ENCODE measurements at places on chromosomes 3 and 15.

DNA sequence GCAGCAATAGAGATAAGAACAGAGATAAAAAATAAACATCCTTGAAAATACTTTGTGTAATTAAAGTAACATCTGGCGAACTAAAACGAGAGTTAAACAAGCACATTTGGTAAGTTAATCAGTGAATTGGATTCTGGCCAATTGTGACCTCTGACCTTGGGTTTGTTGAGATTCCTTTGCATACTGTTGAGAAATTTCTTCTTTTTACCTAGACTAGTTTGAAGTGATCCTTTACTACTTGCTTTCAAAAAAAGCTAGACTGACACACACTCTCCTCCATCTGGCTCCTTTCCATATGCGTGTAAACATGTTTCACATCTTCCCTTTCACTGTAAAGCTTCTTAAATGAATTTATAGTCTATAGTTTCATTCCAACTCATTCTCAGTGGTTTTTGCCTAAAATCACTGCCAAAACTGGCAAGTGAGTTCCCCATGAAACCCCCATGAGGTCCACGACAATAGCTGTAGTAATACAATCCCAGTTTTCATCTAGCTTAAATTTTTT is 17.3 kb upstream of the GBE1 start:
- no peak for DNase-seq

DNA sequence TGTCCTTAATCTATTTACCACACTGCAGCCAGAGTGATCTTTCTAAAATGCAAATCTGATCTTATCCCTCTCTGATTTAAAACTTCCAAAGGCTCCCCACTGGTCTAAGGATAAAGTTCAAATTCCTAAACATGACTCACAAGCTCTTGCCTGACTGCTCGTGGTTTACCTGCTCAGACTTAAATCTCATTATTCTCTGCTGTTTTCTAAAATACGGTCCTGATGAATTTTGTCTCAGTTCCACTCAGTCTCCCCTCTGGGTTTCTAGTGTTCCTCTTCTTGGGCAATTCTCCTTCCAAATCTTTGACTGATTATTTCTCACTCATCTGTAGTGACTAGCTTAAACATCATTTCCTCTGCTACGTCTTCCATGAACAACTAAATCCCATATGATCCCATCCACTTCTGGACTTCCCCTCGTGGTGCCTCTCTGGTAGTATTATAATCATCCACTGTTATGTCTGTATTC is 108.3 kb downstream of the P3H2 start:
- no peak for DNase-seq

GRCh38 chr3:49658711-49659110 is 15.4 kb upstream of the APEH start:
- DNase-seq = no peak

- DNase-seq = no peak
These were observed 95.6 kb downstream of the ATP10A start for GRCh38 chr15:25767356-25768151.

GRCh38 chr3:195044411-195044810 is 226.5 kb downstream of the XXYLT1 start:
- no peak for DNase-seq

DNA sequence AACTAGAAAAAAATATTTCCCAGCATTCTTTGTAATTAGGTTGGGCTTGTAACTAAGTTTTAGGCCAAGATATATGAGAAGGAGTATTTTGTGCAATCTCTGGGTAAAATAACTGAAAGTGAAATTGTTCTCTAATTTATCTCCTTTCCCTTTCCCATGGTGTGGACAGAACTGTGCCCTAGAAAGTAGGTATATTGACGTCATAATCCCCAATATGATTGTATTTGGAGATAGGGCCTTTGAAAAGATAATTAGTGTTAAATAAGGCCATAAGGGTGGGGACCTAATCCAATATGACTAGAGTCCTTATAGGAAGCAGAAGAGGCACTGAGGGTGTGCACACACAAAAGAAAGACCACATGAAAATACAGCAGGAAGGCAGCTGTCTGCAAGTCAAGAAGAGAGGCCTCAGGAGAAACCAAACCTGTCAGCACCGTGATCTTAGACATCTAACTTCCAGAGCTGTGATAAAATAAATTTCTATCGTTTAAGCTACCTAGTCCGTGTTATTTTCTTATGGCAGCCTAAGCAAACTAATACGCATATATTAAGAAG is 106.6 kb downstream of the KCNH8 start:
- DNase-seq = no peak

GRCh38 chr3:156610154-156610553 is 55.2 kb upstream of the SSR3 start:
- DNase-seq = no peak

DNA sequence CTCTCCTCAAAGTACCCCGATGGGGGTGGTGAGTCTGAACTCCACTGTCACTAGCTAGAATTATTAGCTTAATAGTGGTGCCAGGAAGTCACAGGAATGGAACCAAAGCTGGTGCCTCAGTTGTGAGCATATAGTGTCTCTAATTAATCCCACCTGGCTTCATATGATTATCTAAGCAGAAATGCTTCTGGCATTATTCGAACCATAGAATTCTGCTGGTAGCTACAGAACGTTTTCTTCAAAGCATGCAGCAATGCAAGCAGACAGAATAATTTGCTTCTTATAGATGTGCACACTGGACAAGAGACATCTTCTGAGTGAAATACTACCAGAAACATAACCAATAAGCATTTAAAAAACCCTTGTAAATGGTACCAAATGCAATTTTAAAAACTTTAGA is 160.9 kb downstream of the IMPG2 start:
- no peak for DNase-seq

- DNase-seq = no peak
These were observed 61.7 kb downstream of the STRIT1 start for GRCh38 chr3:155231792-155232191.

DNA sequence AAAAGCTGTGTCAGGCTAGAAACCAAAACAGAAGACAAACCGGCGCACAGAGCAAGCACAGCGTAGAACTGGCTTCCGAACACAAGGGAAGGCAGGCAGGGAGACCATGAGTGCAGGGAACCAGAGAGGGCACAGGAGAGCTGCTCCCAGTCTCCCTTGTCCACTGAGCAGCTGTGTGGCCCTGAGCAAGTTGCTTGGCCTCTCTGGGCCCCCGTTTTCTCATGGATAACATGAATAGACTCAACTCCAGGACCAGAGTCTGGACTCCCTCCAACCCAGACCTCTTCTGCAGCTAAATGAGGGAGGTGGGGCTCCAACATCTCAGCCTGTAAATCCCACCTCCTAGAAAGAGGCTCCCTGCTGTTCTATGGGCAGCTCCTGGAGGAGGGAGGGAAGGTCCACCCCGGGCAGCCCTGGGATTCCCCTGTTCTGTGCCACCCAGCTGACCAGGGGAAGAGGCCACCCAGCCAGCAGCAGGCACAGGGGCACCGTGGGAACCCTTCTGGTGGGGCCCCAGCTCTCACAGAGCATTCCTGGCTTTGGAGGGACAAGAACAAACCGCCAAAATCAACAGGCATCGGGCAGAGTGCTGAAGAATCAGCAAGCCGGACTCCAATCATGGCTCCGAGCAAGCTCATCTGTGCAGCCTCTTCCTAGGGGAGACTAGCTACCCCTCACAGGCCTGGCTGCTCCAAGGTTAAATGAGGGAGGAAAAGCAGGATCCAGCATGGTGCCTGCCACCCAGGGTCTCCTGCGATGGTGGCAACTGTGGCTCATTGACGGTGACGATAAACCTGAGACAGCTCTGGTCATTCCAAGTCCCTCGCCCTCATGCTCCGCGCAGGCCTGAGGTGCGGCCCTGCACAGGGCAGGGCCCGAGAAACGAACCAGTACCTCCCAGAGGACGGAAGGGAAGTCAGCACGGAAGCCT is 15.1 kb downstream of the XXYLT1 start:
- no peak for DNase-seq

DNA sequence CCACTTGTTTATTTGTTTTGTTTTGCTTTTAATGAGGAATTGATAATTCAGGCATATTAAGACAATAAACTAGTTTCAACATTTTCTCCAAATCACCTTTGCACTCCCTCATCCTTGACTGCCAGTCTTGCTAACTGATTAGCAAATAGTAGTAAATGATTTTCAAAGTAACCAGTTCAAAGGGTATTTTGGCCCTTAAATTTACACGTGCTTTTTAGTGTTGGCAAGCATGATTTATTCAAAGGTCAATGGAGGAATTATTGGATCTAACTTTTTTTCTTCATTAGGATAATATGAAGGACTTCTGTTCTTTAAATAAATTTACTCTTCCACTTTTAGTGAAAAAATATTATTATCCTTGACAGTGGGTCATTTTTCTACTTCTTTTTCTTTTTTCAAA is 53.8 kb downstream of the BCHE start:
- DNase-seq = no peak

- no peak for DNase-seq
These were observed 14.5 kb downstream of the ZPLD1 start for GRCh38 chr3:102449341-102449740.

DNA sequence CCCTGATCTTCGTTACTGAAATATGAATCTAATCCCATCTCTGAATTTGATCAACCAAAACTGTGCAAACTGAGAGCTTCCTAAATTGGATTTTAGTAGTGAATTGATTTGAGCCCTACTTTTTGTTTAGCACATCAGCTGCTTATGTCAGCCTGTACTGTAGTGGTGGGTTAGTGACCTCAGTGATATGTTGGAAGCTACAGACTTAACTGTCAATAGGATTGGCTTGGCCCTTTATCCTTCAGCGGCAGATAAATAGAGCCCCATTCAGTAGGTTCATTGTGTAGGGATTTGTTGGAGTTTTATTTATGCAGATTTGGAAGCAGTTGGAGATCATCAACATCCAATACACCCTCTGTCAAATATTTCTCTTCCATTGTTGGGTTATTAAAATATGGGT is 409.7 kb downstream of the SOX2 start:
- no peak for DNase-seq

- DNase-seq = no peak
These were observed 4.4 kb downstream of the LAMP3 start for GRCh38 chr3:183158113-183158512.

DNA sequence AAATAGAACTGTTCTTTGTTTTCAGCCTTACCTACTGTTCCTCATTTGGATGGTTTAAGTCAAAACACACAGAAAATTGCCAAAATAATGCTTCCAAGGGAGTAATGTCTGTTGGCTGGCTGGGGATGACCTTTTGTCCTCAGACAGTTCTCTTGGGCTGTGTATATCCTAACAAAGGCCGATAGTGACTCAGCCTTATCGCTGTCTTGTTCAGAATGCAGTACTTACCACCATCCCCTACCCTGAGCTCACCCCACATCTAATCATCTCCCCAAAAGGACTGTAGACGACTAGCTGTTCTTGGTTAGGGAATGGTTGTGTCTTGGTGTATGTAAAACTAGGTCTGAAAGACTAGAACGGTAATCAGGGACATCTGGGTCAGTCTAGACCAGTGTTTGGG is 35.0 kb downstream of the RAB11A start:
- DNase-seq = no peak

DNA sequence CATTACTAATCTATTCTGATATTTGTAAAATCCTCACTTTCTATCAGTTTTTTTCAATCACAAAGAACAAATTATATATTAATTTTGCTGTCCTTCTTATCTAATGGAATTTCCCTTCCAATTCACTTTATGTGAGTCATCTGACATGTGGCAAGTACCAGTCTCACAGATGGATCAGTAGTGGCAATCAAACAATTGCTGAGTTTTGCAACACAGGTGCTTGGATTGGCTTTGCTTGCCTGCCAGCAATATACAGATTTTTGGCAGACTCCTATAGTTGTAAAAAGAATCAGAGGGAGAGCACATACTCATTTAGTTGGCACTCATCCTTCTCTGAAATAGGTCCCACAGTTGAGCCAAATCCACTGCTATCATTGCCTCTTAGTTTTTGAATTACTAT is 83.7 kb downstream of the BCHE start:
- no peak for DNase-seq

- DNase-seq = no peak
These were observed at the start of gene ARL14 for GRCh38 chr3:160676547-160677303. Gene ARL14, plus strand, starts transcription at chr3:160677160. Its CDS starts 187 bp downstream, at chr3:160677347.

DNA sequence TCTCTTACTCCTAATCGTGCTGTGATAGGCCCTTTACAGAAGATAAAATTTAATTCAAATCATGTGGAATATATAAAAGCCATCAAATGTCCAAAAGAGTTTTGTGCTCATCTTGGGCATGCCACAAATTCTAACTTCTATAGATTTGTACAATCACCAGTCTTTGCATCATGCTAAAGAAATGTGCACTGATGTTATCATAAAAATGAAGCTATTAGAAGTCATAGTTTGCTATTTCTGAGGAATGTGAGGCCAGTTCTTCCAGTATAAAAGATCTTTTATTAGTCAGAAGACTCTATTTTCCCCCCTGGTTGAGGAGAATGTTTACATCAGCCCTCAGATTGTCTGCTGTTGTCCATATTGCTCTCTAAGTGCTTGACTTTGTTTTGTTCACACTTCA is 2.1 kb upstream of the ANXA2 start:
- no peak for DNase-seq

DNA sequence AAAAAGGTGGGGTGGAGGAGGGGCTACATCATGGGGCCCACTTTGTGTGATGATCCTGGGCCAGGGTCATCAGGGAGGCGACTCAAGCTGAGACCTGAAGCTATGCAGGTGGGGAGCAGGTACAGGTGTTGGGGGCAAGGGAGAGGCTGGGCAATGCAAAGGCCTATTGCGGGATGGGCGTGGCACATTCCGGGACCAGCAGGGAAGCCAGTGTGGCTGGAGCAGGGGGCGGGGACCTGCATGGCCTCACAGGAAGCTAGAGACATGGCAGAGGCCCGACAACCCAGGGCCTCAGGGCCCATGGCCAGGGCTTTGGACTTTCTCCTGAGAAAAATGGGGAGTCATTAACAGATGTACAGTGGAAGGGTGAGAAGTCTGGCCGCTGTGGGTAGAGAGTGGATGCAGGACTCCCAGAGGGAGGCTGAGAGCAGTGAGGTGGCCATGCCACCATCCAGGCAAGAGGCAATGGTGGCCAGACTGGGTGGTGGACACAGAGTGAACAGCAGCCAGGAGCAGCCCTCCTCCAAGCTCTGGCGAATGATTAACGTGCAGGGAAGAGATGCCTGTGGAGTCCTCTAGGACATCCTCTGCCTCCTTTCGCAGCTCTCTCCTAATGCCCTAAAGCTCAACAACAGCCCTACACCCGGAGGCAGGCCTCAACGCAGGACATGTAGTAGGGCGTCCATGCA is 122.6 kb upstream of the ATP2B2 start:
- no peak for DNase-seq

- DNase-seq = no peak
These were observed 34.0 kb downstream of the ARIH2 start for GRCh38 chr3:48952510-48953118.

- no peak for DNase-seq
These were observed 5.2 kb upstream of the C3orf80 start for GRCh38 chr3:160220038-160220437.

- DNase-seq = no peak
These were observed 9.8 kb downstream of the STRA6 start for GRCh38 chr15:74192751-74193150.
